ENCODE measurements at places on chromosomes 1 and 21.

DNA sequence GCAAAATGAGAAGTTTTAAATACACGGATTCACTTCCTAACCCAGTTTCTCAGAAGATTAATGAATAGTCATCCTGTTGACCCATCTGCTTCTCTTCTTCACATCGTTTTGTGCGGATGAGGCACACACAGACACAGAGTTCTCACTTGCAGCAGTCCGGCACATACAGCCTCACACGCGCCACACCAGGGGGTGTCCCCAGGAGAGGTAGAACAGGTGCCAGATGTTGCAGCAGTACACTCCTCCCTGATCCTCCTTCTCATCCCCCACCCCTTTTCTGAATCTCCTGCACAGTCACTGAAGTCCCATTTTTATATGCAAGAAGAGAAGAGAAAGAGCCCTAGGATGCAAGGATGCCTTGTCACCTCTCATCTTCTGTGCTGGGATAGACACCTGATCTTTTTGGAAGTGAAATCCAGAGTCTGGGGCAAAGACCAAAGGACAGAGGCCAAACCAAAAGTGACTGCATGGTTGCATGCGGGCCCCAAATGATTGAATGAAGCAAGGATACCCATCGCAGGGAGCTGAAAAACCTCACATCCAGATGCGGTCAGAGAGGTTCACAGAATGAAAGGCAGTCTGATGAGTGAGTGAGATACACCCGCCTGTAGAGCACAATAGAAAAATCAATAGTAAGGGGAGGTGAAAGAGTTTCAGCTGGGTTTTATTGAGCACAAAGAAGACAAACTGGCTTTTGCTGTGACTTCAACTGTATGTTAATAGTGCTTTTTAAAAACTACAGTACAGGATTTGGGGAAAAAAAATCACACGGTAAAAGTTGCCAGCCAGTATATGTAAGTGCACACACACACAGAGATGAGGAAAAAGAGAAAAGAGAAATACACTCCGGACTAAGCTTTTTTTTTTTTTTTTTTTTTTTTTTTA, 28.9 kb downstream of the PBX1 start:
- no peak for DNase-seq

GRCh38 chr1:167248707-167249642, 28.3 kb downstream of the POU2F1 start:
- no peak for DNase-seq

GRCh38 chr21:36190736-36191135, 34.1 kb downstream of the DOP1B start:
- no peak for DNase-seq

- DNase-seq, result no peak
Measured at GRCh38 chr1:97906567-97907241, 14.1 kb downstream of the DPYD start.

Measured in activated T-cell treated with anti-CD3 and anti-CD28 coated beads, Interleukin-2, amount 50 U/mL, for 4 hours (primary cell).